LNCaP clone FGC (cell line): ENCODE measurements at places on chromosomes 3 and 15.

GRCh38 chr3:163552659-163552966 lies 1525.7 kb downstream of the SI start:
- no peak for DNase-seq

DNA sequence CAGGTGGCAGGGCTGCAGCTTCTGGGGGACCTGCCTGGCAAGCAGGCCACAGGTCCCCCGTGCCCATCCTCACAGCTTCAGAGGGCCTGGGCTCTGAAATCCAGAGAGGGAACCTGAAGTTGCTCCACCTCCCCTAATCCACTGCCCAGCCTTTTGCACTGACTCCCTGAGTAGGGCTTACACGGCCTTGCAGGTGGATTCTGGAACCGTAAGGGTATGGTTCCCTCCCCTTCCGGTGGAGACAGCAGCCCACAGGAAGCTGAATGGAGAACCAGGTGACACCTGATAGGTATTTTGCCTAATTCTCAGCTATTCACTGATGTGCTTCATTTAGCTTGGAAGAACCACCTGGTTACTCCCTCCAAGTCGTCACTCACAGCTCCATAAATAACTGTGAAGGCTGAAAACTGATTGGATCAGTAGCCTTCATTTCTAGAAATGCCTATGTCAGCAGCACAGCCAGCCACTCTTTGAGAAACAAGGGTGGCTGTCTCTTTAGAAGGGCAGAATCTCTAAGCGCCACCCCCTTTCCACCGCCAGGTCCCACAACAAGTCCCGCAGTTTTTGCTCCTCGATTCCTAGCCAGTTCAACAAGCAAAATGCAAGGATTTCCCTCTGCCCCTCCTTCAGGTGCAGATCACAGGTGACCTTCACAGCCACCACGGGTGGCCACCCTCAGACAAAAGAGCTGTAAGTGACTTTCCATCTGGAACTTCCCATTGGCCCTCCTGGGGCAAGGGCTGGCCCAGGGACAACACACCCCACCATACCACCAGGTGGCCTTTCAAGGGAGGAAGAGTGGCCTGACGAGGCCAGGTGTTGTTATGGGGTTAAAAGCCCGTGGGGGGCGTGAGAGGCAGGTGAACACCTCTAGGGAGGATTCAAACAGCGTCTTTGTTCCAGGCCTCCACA lies 112.9 kb downstream of the SEC22A start:
- no peak for DNase-seq

DNA sequence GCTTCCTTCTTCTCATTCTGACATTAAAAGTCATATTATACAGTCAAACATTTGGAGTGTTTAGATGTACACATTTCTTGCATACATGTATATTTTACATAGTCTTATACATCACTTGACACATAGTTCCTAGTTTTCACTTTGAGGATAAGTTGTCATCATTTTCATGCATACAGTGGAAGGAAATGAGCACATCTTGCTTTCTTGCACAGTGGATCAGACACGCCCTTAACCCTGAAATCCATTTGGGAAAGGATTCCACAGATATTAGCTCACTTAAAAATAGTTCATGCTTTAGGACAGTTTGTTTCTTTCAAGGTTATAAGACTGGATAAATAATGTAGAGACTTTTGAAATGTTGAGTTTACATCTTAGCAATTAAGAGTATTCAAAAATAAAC lies 148.6 kb upstream of the MME start:
- no peak for DNase-seq

GRCh38 chr3:120147072-120147871 lies 53.0 kb upstream of the GSK3B start:
- peak; percentile 95 for DNase-seq

DNA sequence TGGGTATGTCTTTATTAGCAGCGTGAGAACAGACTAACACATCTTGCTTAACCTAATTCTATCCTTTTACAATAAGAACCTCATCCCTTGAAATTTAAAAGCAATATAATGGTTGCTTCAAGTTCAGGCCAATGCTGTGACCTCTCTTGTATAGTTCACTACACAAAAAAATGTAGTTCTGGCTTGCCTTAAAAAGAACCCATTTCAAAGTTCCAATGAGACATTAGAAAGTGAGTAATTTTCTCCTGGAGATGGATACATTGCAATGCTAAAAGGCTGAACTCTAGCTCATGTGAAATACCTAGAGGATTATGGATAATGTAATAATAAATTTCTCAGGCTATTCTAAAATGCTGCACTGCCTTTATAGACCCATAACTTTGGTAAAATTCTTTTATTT lies 47.8 kb downstream of the ATP13A4 start:
- no peak for DNase-seq

GRCh38 chr15:80966431-80967197 lies 23.0 kb downstream of the MESD start:
- DNase-seq, result no peak

- DNase-seq, result peak; percentile 54
Measured at GRCh38 chr3:101950985-101951733, 101.8 kb downstream of the NFKBIZ start.

- DNase-seq, result peak; percentile 65
Measured at GRCh38 chr15:25543196-25543595, 104.4 kb upstream of the UBE3A start.

- DNase-seq, result no peak
Measured at GRCh38 chr15:52414936-52415335, 113.7 kb downstream of the MYO5A start.

GRCh38 chr15:74053941-74054529 lies 28.3 kb downstream of the GOLGA6A start:
- DNase-seq, result peak; percentile 14

- no peak for DNase-seq
Measured at GRCh38 chr3:157775446-157775845, 272.2 kb upstream of the VEPH1 start.

GRCh38 chr15:63983061-63983711 lies 63.1 kb downstream of the DAPK2 start:
- DNase-seq, result no peak

- no peak for DNase-seq
Measured at GRCh38 chr3:80232760-80233159, 465.0 kb upstream of the ROBO1 start.

DNA sequence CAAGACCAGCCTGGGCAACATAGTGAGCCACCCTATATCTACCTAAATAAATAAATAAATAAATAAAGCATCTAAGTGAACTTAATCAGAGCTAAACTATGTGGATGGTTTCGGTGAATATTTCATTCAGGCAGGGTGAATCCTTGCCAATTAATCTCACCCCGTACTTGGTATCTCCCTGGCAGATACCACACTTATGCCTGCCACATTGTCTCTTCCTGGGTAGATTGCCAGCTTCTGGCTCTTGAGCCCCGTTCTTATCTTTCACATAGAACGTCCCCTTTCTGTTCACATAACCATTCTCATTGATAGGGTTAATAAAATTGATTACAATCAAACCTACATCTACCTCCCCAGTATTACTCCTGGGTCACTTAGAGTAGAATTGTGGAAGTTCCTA lies 7.0 kb downstream of the SNAP23 start:
- DNase-seq, result no peak

- no peak for DNase-seq
Measured at GRCh38 chr3:195147649-195148080, 123.3 kb downstream of the XXYLT1 start.

DNA sequence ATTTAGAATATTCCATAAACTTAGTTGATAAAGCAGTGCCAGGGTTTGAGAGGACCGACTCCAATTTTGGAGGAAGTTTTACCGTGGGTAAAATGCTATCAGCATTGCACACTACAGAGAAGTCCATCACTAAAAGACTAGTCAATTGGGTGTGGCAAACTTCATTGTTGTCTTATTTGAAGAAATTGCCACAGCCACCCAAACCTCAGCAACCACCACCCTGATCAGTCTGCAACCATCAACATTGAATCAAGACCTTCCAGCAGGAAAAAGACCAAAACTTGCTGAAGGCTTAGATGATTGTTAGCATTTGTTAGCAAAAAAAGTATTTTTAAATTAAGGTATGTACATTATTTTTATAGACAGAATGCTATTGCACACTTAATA lies 60.5 kb downstream of the KLF13 start:
- no peak for DNase-seq

GRCh38 chr15:96361309-96362010 lies 31.0 kb downstream of the NR2F2 start:
- no peak for DNase-seq

DNA sequence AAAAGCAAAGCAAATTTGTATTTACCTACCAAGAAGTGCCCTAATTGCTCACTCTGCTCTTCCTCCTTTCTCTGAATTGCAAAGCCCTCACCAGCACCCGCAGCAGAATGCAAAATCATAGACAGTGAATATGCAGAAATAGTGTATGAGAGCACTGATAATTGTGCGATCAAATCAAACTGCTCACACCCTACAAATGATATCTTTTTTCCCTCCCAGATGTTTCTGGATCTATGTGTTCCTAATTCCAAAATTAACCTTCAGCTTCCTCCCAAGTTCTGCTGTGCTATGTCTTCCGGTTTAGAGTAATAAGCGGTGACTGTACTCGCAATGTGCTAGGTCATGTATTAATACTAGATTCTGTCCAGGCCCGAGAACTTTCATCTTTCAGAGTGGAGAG lies 3.4 kb downstream of the GHSR start:
- no peak for DNase-seq

GRCh38 chr3:197795200-197795599 lies 4.1 kb downstream of the LRCH3 start:
- DNase-seq, result no peak

DNA sequence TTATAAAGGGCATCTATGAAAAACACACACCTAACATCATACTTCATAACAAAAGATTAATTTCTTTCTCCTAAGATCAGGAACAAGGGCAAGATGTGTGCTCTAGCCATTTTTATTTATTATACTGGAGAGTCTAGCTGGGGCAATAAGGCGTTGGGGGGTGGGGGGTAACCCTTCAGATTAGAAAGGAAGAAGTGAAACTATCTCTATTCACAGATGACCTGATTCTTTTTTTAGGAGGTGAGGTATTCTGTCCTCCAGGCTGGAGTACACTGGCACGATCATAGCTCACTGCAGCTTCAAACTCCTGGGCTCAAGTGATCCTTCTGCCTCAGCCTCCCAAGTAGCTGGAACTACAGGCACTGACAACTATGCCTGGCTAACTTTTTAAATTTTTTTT lies 89.5 kb upstream of the MANF start:
- no peak for DNase-seq

GRCh38 chr3:49639551-49639950 lies 34.6 kb upstream of the APEH start:
- no peak for DNase-seq

DNA sequence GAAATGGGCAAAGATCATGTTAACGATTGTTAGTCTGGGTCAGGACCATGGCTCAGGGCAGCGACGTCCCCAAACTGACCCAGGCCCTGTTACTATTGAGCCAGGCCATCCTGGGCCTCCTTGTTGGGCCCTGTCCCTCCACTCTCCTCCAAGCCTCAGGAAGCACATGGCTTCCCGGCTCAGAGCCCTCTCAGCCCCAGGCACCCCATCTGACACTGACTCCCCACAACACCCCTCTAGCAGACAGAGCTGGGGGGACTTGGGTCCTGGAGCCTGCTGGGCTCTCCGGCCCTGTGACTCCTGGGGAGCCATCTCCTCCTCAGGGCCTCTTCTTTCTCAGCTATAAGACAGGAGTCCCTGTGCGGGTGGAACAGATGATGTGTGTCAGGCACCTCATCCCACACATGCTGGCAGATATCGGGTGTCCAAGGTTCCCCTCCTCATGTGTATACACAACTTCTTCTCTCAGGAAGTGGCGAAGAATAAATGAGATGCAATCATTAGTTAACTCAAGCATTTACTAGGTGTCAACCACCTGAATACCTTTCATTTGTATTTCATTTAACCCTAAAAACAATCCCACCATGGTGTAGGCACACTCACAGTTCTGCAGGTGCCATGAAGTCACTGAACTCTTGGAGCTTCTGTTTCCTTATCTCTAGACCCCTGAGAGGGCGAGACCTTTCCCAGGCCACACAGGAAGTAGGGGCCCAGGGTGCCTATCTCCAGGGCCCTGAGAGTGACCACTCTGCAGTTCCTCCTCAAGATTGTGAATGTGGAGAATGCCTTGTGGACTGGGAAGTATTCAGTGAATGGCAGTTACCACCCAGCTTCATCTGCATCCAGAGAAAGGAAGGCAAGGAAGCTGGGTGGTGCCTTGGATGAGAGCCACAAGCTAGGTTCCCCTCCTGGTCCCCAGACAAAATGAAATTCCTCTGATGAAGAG lies 282.5 kb upstream of the TLE3 start:
- DNase-seq, result no peak

GRCh38 chr3:127835993-127836882 lies 13.9 kb upstream of the MGLL start:
- DNase-seq, result no peak
